ENCODE measurements at places on chromosomes 5 and 9. TPM values are rescaled to one million over a fixed set of nuclear protein-coding genes. Genes with fewer than 3 reads are reported as not detected.
A peak's percentile ranks its signal among the peaks of the same experiment; 100 is the strongest.

The ACTBL2 gene
- not detected for total RNA-seq

The RMRP gene
- 19,106 TPM for total RNA-seq

The ABL1 gene
- total RNA-seq, result 92.4 TPM

The C5orf63 gene
- total RNA-seq, result 5.4 TPM

The IFNA13 gene
- not detected for total RNA-seq

The NEUROG1 gene
- total RNA-seq, result not detected

The PCAT7 gene
- not detected for total RNA-seq

The SGCD gene
- total RNA-seq, result 3.9 TPM

The CTNND2 gene
- total RNA-seq, result 1.8 TPM

The TSLP gene
- 1.5 TPM for total RNA-seq

The DDX4 gene
- not detected for total RNA-seq

The WDR31 gene
- total RNA-seq, result 4.9 TPM

The TEX48 gene
- total RNA-seq, result not detected

- DNase-seq, result no peak
These were observed 464.5 kb upstream of the RGMB start for GRCh38 chr5:98308960-98309359.

- no peak for DNase-seq
These were observed 40.1 kb downstream of the ALG2 start for GRCh38 chr9:99181621-99182020.

GRCh38 chr9:33024126-33024965, 727 bp upstream of the DNAJA1 start:
- DNase-seq, result no peak

DNA sequence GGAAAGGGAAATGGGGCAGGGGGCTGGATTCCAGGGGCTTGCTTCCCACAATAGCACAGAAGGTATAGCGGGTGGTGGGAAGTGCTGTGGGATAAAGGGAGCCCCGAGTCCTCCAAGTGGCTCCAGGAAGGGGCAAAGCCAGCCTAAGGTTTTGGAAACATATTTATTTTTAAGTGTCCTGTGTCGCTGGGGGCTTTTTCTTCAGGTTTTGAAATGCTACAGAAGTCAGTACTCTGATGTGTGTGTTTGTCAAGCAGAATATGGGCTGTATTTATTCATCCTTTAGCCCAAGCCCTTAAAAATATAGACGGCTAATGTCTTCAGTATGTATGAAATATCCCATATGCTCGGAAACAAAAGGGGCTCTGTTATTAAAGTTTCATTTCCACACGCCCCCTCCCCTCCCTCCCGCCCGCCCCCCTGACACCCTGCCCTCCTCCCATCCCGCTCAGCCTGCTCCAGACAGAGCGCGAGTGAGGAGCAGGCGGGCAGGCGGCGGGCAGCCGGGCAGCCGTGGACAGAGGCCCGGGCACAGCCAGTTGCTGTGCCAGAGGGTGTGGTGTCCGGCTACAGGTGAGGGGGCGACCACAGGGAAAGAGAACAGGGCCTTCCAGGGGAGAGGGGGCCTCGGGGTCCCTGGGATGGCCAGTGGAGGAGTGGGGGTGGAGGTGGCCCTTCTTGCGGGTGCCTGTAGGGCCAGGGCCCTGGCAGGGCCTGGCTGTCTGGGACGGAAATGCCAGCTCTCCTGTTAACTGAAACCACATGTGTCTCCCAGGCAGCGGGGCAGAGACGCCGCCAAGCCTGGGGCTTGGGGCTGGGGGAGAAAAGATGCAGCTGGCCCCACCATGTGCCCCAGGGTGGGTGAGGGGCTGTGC, 39.6 kb upstream of the SYNPO start:
- no peak for DNase-seq

GRCh38 chr5:153831973-153832372, 206.7 kb downstream of the FAM114A2 start:
- no peak for DNase-seq

DNA sequence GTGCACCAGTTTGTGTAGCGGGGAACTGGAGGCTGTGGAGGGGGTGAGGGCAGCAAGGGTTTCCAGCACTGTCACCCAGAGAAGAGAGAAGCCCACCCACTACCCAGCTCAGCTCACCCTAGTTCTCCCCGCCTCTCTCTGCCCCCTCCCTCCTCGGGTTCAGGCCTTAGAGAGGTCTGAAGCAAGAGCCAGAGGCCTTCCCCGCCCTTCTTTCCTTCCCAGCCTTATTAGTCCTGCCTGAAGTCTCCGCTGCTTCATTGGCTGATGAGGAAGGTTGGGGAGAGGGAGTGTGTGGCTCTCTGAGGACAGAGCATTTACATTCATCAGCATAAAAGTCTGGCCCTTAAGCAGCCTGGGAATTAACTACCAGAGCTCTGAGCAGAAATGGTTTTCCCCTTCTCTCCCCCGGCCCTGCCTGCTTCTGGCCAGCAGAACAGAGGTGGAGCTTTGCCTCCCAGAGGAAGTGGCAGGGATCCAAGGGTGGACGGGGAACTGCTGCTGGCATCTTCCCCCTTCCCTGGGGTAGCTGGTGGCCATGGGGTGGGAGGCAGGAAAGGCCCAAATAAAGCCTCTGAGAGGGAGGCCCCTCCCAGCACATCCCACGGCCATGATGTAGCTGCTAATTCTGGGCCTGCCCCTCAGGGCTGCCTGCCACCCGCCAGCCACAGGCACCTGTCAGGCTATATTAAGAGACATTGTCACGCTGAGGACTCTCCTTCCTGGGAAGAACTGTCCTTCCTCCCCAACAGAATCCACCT, 4.1 kb downstream of the DNAJB5 start:
- peak; percentile 90 for DNase-seq

DNA sequence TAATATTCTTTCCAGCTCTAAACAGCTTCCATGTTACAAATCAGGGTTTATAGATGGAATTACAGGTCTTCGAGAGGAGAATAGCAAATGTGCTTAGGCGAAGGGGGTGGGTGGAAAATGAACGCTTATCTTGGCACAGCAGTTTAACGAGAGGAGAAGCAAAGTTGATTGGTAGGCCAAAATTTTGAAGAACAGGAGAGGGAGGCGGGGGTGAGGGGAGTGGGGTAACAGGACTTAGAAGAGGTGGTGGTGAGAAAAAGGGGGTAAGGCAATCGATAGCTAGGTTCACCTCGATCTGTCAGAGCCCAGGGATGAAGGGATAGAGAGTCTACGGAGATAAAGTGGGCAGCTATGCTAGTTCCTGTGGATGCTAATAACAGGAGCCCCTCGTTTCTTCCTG, 764 bp downstream of the ANKRA2 start:
- DNase-seq, result no peak

DNA sequence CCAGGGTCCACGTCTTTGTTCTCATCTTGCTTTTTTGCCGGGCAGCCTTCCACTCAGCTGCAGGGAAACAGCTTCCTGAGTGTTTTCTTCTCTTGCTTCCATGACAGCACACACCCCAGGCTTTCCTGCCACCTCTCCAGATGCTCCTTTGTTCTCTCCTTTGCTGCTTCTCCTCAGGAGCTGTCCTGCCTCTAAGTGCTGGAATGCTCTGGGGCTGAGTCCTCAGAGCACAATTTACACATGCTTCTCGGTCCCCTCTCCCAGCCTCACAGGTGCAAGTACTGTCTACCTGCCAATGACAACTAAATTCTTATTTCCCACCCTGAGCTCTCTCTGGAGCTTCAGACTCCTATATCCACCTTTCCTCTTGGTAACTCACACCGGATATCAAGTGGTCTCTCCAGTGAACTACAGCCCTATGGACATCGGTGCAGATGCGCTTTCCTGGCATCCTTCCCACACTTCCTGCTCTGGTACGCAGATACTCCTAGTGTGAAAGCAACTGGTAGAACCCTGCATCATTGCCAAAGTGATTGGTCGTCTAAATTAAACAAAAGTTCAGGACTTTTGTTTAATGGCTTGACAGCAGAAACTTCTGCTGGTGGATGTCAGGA, 13.4 kb upstream of the ACSL6 start:
- peak; percentile 24 for DNase-seq

DNA sequence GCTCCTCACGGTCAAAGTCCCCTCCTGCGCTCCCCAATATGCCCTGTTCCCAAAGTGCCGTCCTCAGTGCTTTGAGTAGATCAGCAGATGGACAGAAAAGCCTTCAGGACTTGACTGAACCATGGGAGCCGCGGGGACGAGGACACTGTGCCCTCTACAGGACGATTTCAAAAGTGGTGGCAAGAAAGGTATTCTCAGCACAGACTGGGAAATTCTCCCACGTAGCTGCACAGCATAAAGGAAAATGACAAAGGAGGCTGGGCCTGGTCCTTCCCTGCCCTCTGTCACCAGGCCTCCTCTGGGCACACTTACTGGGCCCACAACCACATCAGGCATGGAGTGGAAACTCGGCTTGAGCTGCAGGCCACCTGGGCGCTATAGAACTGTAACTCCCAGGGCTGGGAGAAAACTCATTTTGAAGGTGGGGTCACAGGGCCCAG, 16.7 kb upstream of the MTMR12 start:
- no peak for DNase-seq

DNA sequence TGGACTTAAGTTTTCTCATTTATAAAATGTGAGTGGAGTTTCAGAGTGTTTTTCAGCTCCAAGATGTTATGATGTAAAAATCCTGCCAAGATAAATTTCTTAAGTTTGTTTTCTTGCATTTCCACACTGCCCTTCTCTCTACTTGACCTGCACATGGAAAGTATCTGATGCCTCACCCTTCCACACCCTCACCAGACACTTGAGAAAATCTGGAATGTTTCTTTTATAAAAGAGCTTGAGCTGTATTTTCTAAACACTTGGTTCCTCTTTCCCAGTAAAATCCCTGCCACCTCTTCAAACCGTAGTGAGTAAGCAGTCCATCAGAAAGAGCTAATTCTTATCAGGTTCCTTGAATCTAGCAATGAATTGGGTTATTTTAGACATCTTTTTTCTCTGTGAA, 42.9 kb downstream of the FOXD1 start:
- no peak for DNase-seq

DNA sequence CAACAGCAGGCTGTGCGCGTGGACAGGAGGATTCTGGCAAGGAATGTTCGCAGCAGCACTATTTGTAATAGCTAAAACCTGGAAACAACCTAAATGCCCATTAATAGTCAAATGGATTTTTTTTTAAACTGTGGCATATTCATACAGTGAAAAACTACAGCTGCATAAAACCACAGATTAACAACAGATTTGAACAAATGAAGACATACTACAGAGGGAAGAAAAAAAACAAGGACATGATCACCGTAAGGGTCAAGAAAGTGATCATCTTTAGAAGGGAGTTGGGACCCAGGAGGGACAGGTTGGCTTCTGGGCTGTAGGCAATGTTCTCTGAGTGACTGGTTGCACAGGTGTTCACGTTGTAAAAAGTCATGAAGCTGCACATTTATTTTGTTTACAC, 1.2 kb upstream of the TMOD1 start:
- no peak for DNase-seq

GRCh38 chr9:100505564-100506159, 32.7 kb downstream of the TMEFF1 start:
- no peak for DNase-seq

- DNase-seq, result no peak
These were observed 41.9 kb downstream of the TNFAIP8 start for GRCh38 chr5:119397518-119398380.

- DNase-seq, result no peak
These were observed 13.0 kb upstream of the ASS1 start for GRCh38 chr9:130431536-130432303.

DNA sequence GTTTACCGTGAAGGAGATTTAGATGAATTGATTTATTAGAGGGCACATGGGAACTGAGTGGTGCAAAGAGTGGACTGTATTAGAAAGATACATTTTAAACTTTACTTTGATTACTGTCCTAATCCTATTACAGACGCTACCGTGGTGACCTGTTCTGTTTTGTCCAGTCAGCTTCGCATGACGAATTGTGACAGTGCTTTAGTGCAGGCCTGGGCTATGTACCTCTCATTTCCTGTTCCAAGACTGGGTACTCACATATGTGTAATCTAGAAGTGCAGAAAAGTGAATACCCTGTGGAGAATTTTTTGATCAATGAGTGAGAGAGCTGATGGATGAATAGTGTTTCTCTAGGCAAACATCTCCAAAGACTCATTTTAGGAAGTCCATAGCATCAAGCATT, 385.9 kb downstream of the ANXA1 start:
- no peak for DNase-seq

DNA sequence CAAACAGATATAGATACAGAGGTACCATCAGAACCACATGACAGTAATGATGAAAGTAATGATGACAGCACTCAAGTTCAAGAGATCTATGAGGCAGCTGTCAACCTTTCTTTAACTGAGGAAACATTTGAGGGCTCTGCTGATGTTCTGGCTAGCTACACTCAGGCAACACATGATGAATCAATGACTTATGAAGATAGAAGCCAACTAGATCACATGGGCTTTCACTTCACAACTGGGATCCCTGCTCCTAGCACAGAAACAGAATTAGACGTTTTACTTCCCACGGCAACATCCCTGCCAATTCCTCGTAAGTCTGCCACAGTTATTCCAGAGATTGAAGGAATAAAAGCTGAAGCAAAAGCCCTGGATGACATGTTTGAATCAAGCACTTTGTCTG, 69.2 kb downstream of the VCAN start:
- no peak for DNase-seq

DNA sequence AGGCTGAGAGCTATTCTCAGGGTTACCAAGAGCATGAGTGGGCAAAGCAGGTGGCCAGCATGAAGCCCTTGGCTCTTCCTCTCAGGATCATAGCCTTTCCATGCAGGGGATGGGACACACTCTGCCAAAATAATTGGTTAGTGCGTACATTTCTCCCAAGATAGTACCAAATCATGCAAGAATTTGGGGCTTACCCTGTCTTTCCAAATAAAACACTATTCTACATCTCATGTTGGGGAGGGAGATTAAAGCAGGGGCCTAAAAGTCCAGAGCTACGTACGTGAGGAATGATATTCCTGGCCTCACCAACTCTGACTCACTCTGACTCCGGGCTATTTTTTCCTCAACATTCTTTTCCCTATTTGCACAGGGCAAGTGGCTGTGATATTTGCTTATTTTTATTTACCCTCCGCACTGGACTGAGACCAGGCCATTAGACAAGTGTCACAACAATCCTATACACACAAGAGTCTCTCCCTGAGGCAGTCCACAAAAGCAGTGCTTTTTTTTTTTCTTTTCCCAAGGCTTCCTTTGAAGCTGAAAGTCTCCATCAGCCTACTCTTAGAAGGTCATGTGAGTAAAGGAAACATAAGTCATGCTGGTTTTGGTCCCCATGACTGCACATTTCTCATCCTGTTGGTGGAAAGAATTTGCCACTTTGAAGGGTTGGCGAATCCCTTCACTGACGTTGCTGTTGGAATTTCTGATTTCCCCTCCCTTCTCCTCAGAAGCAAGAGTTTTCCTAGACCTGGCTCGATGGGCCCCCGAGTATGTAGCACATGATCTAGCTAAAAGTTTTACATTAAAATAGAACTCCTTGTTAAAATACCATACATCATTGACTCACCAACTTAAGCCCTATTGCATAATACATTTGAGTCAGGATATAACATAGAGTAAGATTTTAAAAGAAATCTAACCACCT, 40.0 kb downstream of the TMEM252 start:
- no peak for DNase-seq

GRCh38 chr9:18604767-18605730, 131.1 kb downstream of the ADAMTSL1 start:
- no peak for DNase-seq
